GDM1 (cell line): ENCODE measurements at places on chromosomes 7 and 10.

DNA sequence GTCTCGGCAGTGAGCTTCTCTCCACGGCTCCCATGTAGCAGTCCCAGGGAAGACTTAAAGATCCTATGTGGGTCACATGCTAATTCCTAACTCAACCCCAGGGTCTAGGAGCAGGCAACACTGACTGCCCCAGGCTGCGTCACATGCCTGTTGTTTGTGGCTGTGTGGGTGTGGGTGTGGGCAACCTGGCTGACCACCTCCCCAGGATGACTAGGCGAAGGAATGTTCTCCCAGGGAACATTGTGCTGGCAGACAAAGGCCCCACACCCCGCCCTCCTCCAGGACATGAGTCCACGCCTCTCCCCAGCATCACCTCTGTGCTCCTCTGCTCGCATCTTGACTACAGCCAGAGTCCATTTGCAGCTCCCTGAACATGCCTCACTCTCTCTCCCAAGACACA is 30.3 kb downstream of the SLC29A3 start:
- no peak for DNase-seq

DNA sequence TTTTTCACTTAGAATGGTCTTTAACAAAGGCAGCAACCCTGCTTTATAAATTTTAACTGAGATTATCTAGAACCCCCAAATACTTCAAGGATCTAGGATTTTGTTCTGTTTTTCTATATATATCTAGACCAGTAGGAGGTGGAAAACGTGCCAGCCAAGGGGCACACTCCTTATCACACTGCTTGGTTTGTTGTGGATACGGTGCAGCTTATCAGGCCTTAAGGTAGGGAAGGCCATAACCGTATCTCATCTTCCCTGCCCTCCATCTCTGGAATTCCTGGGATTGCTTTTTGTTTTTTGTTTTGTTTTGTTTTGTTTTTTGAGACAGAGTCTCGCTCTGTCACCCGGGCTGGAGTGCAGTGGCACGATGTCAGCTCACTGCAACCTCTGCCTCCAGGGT is 75.4 kb downstream of the MPLKIP start:
- DNase-seq = no peak

- no peak for DNase-seq
Measured at GRCh38 chr7:55308186-55308929, 56.8 kb upstream of the LANCL2 start.

- DNase-seq = no peak
Measured at GRCh38 chr10:29249018-29249417, 39.9 kb upstream of the LYZL1 start.

DNA sequence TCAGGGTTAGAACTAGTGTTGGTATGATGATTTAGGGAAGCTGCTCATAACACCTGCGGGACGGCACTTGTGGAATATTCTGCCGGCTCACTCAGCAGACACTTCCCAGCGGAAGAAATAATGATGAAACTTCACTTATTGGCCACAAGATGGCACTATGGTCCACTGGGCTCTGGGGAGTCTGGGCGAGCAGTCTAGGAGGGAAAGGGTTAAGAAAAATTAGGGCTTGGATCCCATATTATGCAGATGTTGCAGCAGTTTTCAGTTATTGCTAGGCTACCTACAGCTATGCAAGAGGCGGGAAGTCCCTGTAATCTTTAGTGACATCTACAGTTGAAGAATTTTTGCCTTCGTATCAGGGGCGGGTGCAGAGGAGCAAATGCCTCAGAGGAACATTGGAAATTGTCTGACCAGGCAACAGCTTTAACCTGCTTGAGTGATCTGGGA is 238.7 kb upstream of the PRSS58 start:
- peak; percentile 23 for DNase-seq

DNA sequence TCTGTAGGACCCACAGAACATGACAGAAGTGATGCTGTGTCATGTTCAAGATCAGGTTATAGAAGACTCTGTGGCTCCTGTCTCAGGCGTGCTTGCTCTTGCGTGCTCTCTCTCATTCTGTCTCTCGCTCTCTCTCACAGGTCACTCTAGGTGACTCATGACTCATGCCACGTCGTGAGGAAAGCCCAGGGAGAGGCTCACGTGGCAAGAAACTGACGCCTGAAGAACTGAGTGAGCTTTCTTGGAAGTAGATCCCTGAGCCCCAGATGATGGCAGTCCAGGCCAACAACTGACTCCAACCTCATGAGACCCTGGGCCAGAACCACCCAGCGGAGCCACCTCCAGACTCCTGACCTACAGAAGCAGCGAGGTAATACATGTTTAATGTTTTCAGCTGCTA is 103.3 kb downstream of the DNMBP start:
- DNase-seq = no peak

DNA sequence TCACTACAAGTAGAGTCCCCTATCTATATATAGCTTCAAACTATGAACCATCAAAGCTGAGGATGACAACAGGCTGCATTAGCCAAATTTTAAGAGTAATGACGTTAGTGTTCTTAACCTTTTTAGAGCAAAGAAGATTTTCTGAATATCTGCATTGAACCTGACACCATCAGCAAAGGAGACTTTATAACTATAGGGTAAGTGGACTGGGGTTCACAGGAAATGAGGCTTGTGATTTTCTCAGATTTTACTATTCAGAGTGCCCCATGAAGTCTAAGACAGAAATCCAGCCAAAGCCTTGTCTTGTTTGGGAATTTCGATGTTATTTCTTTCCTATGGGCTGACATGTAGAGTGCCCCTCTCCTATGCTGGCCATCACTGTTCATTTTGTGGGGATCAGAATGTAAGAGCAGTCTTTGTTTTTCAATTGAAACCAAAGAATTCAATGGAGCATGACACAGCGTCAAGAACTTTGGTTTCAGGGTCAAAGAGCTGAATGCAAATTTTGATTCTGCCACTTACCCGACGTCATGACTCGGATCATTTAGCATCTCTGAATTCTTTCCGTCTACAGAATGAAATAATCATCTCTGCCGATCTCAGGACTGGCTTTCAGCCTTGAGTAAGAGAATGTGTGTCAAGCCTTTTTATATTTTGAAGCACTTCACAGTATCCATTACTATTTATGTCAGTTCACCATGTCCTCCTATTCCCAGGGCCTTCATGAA is 52.7 kb downstream of the DENND11 start:
- no peak for DNase-seq

- no peak for DNase-seq
Measured at GRCh38 chr7:132307465-132307864, 268.8 kb downstream of the PLXNA4 start.

GRCh38 chr10:118698421-118698820 is 56.3 kb downstream of the CACUL1 start:
- peak; percentile 34 for DNase-seq

- DNase-seq = peak; percentile 63
Measured at GRCh38 chr10:6202684-6203330, at the start of gene PFKFB3. Gene PFKFB3, plus strand, starts transcription at chr10:6202932. Its CDS starts 329 bp downstream, at chr10:6203261.

DNA sequence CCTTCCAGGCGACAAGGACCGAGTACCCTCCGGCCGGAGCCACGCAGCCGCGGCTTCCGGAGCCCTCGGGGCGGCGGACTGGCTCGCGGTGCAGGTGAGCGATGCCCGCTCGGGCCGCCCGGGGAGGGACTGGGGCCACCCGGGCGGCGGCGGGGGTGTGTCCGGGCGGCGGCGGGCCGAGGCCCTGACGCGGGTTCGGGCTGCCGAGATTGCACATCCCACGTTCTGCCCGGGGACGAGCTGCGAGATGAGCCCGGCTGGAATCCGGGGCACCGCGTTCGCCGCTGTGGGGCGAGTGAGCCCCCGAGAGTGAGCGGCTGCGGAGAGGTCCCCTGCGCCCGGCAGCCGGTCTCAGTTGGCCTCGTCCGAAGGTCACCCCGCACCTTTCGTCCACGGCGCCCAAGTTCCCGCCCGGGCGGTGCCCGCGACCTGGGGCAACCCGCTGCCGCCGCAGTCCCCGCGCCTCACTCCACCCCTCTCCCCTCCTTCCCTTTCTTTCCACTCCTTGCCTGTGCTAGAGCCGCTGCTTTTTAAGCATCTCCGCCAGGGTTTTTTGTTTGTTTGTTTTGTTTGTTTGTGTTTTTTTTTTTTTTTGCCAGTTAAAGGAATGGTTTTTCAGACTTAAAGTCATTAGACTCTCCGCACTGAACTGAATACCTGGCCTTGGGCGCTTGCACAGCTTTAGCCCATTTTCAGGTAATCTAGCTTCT is 515 bp downstream of the RALA start:
- DNase-seq = no peak

DNA sequence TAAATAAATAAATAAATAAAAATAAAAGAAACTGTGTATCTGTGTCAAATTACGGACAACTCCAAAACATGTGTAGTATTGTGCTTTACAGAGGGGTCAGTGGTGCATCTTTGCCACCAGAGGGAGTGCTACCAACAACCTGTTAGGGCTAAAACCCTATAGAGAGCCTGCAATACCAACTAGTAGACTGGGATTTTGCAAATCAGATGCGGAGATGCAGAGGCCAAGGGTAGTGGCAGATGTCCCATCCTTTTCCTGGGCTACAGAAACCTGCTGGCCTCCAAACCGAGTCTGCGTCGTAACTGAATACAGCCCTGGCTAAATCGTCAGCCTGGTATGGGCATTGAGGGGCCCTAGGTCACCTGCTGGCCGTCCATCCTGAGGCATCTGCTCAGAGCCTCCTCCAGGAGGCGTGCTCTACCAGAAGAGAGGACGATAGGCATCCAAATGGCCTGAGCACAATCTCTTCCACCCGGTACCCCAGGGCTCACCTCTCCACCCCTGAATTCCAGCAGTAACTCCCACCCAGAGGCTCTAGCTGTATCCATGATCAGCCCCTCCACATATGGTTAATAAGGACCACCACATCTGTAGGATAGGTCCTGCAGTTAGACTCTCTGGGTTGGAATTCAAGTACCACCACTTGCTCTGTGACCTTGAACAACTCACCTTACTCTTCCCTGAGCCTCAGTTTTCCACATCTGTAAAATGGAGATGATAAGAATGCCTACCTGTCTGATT is 6.2 kb upstream of the RRP12 start:
- peak; percentile 60 for DNase-seq

DNA sequence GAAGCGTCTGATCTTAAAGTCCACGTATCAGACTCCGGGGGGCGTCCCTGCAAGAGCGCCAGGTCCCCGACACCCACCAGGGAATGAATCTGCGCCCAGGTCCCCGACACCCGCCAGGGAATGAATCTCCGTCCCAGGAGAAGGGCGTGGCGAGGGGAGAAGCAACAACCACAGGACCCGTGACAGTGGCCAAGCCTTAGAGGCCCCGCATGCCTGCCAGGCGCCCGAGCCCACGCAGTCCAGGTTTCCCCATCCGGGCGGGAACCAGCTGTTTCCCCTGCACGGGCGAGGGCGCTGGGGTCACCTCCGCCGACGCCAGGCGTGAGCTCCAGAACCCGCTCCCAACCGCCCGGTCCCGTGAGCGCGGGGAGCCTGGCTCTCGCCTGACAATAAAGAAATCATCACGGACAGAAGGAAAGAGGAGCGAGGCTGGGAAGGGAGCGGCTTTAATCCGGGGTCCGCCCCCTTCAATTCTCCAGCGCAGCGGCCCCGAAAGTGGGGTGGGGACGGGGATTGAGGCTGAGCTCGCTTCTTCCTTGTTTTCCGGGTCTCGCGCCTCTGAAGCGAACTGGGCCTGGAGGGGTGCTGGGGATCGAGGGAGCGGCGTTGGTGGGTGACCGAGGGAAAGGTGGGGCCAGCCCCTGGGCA is 29.0 kb upstream of the BMS1 start:
- DNase-seq = no peak

- no peak for DNase-seq
Measured at GRCh38 chr7:98223898-98224700, 12.9 kb downstream of the BHLHA15 start.

- DNase-seq = no peak
Measured at GRCh38 chr7:153444641-153445040, 607.6 kb upstream of the DPP6 start.

GRCh38 chr10:26903431-26904217 is 42.9 kb upstream of the ABI1 start:
- no peak for DNase-seq

DNA sequence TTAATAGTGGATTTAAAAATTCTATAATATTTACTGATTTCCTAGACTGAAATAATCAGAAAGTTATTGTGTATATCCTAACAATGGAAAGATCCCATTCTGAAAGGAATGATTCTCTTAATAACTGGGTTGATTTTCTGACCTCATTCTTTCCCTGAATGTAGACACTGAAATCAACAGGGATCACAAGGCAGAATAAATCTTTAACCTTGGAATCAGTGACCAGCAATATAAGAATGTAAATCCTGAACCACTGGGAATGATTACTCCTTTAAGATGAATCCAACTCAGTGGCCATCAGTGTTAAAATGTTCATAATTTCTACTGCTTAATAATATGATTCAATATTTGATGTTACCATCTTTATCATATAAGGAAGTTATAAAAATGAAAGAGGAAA is 47.6 kb downstream of the ANKRD26 start:
- DNase-seq = no peak

GRCh38 chr7:158082761-158083160 is 504.9 kb downstream of the PTPRN2 start:
- DNase-seq = no peak

- DNase-seq = no peak
Measured at GRCh38 chr10:58608826-58609531, 96.3 kb downstream of the BICC1 start.

DNA sequence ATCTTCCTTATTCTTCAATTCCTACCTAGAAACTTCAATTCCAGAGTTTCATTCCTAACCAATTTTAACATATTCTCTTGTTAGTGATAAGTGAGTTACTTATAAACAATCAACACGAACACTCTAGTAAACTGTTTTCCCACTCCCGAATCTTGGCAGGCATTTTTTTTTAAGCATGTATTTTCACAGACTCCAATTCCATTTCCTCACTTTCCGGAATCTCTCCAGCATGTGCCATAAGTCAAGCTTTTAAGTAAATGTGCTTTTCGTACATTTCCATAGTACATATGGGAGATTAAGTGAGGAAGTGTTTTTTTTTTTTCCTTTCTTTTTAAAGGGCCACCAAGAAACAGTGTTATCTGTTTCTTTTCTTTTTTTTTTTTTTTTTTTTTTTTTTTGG is 89.1 kb downstream of the FGFR2 start:
- no peak for DNase-seq

DNA sequence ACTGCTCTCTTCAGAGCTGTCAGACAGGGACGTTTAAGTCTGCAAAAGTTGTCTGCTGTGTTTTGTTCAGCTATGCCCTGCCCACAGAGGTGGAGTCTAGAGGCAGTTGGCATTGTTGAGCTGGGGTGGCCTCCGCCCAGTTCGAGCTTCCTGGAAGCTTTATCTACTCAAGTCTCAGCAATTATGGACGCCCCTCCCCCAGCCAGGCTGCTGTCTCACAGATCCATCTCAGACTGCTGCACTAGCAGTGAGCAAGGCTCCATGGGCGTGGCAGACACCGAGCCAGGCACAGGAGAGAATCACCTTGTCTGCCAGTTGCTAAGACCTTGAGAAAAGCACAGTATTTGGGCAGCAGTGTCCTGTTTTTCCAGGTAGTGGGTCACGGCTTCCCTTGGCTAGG is 98.1 kb downstream of the SDHAF3 start:
- no peak for DNase-seq

- no peak for DNase-seq
Measured at GRCh38 chr10:29555746-29556481, 78.9 kb downstream of the SVIL start.
